Activated naive CD8-positive, alpha-beta T cell treated with anti-CD3 and anti-CD28 coated beads, Interleukin-2, amount 50 U/mL, for 16 hours (primary cell): ENCODE measurements at places on chromosomes 12 and 14.

DNA sequence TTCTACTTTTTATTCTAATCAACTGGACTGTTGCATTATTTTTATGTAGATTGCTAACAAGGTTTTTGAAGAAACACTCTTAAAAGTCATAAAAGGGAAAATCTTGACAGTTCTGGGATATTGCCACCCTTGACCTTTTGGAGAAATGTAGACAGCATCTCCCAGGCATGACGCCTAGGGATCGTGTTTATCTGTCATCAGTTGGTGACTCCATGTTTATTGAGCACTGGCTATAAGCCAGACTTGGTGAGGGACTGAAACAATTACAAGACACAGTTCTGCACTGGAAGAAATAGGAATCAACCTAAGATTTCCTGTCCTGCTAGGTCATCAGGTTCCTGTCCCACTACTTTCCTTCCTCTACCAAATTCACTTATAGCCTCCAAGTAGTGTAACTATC lies 34.5 kb downstream of the HMGA2 start:
- no peak for DNase-seq

DNA sequence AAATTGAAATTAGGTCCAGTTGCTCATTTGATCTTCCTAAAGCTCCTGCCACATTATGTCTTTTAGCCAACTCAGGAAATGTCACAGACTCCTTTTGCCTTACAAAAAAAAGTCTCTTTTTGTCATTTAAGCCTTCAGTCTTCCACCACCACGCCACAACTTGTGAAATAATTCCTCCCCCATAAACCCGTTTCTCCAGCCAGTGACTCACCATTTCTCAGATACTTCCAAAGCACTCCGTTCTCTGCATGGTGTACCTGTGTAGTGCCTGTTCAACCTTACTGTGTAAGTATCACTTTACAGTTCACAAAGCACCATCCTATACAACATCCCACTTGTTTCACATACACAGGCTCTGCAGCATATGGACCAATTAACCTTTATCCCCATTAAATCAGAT lies 139.5 kb upstream of the AEBP2 start:
- DNase-seq = no peak

DNA sequence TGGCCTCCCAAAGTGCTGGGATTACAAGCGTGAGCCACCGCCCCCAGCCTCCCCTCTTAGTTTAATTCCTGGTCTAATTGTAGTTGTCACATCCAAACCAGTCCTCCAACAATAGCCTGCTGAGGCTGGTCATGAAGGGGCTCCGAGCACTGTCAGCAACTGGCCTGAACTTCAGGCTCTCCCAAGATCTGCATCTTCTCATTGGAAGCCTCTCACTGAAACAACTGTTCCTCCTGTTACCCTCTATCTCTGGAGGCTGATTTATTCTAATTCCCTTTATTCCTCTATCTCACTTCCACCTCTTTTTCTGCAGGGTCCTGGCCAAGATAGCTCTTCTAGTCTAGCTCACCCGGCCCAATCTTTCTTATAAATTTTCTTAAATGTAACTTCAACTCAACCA lies 89.4 kb downstream of the DUSP16 start:
- DNase-seq = no peak

GRCh38 chr12:51323966-51324895 lies at the start of gene BIN2:
Gene BIN2 (minus strand): TSS chr12:51324174. CDS start chr12:51324102, 72 bp downstream.
- DNase-seq = peak; percentile 37

- no peak for DNase-seq
Observed at GRCh38 chr12:111424793-111425251, 19.1 kb downstream of the SH2B3 start.

DNA sequence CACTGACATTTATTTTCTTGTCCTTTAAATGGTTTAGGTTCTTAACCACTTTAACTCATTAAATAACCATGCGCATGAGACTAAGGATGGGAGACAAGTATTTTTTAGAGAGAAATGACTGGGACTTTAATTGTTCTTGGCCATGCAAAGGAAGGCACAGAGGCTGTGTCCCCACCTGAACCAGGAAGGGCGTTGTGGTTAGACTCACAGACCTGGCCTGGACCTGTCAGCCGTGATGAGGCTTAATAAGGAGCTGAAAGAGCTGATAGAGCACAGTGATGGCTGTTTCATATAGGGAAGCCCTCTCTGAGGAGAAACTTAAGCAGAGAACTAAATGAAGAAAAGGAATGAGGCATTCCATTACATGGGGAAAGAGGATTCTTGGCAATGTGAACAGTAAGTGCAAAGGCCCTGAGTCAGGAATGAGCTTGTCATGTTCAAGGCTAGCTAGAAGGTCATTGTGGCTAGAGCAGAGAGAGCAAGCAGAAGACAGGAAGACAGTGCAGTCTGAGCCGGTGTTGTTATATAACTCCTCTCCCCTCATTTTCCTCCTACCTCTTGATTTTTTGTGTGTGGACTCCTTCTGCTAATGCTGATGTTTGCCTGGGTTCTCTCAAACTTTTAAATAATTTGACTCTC lies 74.4 kb upstream of the ANO4 start:
- no peak for DNase-seq

DNA sequence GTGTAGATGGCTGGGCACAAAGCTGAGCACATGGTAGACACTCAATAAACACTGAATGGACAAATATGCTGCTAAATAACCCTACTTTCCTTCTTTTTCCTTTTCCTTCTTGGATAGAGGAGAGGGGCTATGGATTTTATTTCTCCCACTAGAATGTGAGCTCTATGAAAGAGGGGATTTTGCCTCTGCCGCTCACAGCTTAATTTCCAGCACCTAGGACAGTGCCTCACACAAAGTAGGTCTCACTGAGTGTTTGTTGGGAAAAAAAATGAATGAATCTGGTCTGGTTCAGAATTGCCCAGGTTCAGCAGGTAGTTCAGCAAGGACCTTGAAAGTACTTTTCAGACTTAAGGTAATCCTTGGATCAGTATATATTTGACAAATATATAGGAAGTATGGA lies 65.5 kb downstream of the WSCD2 start:
- no peak for DNase-seq

DNA sequence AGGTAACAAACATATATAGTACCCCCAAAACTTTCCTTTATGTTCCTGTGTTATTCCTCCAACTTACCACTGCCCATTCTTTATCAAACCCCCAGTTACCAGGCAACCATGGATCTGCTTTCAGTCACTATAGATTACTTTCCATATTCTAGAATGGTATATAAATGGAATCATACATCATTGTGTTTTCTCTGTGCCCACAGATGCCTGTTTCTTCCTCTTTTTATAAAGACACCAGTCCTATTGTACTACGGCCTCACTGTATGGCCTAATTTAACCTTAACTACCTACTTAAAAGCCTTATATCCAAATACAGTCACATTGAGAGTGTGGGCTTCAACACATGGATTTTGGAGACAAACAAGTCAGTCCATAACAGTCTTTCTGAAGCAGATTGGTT lies 2.6 kb downstream of the TAS2R14 start:
- DNase-seq = no peak

- no peak for DNase-seq
Observed at GRCh38 chr12:107914460-107914977, 140.0 kb downstream of the ASCL4 start.

- DNase-seq = no peak
Observed at GRCh38 chr14:68159701-68160633, 340.4 kb downstream of the RAD51B start.

GRCh38 chr14:43308421-43309110 lies 1198.5 kb downstream of the FSCB start:
- DNase-seq = no peak

- peak; percentile 99 for DNase-seq
Observed at GRCh38 chr14:100192672-100193416, 33.4 kb upstream of the DEGS2 start.

- no peak for DNase-seq
Observed at GRCh38 chr12:78470354-78471195, 394.0 kb upstream of the SYT1 start.

DNA sequence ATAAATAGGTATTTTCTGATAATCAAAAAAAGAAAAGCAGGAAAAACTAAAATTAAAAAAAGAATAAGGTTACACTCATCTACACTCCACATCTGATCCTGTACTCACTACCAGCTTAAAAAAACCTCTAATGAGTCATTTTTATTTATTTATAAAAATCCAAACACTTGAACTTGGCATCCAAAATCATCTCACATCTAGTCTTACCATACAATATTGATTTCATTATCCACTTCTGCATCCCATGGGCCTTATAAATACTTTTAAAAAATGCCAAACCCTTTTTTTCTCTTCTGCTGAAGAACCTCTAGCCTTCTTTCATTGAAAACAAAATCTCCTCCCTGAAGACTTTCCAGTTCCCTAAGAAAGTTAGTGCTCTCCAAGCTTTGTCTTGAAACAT lies 109.7 kb downstream of the TMTC3 start:
- DNase-seq = no peak

- DNase-seq = no peak
Observed at GRCh38 chr14:104266631-104267575, 128.5 kb downstream of the KIF26A start.

DNA sequence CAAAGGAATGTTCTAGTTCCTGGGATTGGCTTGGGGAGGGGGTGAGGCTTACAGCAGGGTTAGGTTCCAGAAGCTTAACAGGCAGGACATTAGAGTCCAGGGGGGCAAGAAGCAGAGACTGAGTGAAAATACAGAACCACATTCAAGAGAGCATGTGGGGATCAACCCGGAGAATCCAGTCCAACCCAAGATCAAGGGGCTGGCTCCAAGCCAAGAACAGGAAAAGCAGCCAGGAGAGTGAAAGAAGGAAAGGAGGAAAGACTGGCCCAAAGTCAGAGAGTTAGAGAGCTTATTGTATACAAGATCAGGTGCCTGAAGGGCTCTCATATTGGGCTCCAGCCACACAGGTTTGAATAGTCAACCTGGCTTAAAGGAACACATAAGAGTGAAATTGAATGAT lies 190.3 kb upstream of the CDKN3 start:
- DNase-seq = no peak

DNA sequence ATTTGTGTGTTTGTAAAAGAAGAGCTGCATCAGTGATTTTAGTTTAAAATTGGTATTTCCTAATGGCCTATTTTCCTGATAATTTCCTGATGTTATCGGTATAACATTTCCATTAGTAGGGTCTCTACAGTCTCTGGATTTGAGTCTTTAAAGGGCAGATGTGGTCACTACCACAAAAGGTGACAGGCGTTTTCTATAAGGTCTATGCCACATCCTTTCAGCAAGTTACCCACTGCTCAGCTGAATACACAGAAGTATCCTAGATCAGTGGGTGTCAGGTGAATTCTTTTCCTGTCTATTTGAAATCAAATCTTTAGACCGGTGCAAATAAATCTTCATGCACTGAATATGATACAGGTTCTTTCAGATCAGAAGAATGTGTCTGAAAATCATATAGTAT lies 90.2 kb downstream of the LIN7A start:
- DNase-seq = no peak

- DNase-seq = no peak
Observed at GRCh38 chr14:95460647-95461478, 55.6 kb downstream of the SYNE3 start.

GRCh38 chr12:30945443-30946164 lies 19.1 kb downstream of the TSPAN11 start:
- no peak for DNase-seq

DNA sequence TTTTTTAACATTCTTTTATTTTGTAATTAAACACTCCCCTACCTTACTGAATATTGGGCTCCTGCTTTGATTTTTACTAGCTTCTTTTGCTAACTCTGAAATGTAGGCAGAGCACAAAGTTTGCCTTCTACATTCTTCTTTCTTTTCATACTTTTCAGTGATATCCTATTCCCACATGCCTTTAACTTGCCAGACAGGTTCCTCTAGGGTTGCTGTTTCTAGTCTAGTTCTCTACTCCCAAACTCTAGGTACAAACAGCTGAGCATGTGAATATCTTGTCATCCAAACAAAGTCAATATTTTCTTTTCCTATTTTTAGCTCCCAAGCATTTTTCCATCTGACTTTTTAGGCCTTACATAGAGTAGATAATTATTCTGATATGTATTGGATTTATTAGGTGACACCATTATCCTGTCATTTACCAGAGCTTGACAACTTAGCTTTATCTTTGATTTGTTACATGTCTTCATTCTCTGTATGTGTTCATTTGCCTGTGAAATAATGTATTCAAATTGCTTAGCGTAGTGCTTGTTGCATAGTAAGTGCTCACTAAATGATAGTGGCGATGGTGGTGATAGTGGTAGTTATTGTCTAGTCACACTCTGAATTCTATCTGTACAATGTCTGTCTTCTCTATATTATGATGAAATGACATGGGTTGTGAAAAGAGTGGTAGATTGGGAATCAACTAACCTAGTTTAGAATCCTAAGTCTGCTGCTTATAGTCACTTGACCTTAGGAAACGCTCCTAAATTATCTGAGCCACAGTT lies 73.6 kb upstream of the DNM1L start:
- DNase-seq = no peak

DNA sequence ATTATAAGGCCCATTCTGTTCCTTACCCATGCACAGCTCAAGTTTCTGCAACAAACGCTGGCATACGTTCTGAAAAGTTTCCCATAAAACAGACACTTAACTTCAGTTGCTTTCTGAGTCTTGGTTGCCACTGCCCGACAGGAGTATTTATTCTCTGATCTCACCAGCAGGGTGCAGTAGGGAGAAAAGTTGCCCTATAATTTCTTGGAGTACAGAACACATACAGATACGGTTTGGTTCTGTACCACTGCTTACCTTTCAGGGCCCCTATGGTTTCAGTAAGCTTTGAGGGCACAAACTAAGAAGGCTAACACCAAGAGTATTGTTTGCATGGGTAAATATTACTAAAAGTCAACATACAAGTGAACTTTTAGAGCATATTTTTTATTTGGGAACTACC lies 77.9 kb downstream of the SPATA7 start:
- no peak for DNase-seq

- no peak for DNase-seq
Observed at GRCh38 chr12:32918890-32919801, 22.6 kb upstream of the PKP2 start.

GRCh38 chr14:32023540-32023939 lies 53.6 kb upstream of the ARHGAP5 start:
- no peak for DNase-seq

GRCh38 chr12:77947330-77947729 lies 116.6 kb downstream of the NAV3 start:
- no peak for DNase-seq

GRCh38 chr12:42039176-42039575 lies 105.5 kb downstream of the GXYLT1 start:
- DNase-seq = no peak

GRCh38 chr12:52074971-52075724 lies 4.4 kb upstream of the SMIM41 start:
- no peak for DNase-seq

- no peak for DNase-seq
Observed at GRCh38 chr14:28783664-28784063, 17.1 kb downstream of the FOXG1 start.

- DNase-seq = no peak
Observed at GRCh38 chr12:131990066-131990979, 40.6 kb downstream of the EP400 start.
